ENCODE measurements at places on chromosomes 1 and 21.

DNA sequence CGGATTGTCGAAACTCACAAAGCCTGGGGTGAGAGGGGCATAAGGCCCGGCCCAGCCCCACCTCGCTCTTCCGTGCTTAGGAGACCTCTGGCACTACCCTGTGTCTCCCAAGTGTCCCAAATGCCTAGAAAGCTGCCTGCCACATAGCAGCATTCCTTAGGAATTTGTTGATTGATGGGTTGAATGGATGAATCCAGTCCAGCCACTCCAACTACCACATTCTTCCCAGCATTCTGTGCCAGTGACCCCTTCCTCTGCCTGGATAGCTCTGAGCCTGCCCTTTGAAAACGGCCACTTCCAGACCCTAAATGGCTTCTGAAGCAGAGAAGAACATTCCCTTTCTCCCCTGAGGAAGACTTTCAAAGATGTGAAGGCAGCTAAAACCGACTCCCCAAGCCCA lies 11.5 kb downstream of the CELF3 start:
- DNase-seq = no peak

GRCh38 chr1:12634696-12635202 lies 9.1 kb upstream of the AADACL4 start:
- no peak for DNase-seq

DNA sequence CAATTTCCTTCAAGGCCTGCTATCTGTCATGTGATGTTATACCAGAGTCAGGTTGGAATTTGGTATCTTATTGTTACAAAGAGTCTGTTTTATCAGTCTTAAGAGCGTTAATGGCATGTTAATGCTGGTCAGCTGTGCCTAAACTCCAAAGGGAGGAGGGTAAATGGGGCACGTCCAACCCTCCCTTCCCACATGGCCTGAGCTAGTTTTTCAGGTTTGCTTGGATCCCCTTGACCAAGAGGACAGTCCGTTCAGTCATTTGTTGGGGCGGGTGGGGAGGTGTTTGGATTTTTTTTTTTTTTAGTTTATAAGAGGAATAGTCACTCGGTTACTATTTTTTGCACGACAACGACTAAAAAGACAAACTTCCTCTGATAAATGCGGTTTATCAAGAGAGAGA lies 63.8 kb upstream of the LYST start:
- no peak for DNase-seq

DNA sequence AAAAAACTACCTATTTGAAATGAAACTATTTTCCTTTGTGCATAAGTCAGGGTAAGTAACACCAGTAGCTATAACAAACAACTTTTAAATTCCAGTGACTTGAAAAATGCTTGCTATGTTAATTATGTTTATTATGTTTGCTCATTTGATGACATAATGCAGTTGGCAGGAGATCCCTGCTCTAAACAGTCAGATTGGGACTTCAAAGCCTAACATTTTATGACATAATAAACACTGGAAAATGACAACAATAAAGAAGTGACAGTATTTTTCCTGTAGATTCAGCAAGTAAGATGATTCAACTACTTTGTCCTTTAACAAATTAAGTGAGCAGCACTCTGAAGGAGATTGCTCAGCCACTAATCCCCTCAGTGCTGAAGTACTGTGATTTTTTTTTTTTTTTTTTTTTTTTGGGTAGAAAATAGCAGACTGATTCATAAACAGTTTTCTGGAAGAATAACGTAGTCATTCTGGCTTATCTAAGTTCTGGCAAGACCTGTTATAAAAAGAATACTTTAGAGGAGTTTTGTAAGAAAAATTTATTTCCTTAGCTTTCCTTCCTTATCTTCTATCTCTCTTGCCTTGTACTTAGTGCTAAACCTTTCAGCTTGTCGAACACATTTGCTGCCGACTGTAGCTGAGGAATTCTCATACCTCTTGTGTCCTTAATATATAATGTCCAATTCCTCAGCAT lies 207.2 kb downstream of the PTGER3 start:
- DNase-seq = no peak

GRCh38 chr1:22677931-22678896 lies 25.2 kb downstream of the C1QB start:
- no peak for DNase-seq

- no peak for DNase-seq
These were observed 157.2 kb upstream of the KAZN start for GRCh38 chr1:14441302-14441741.

DNA sequence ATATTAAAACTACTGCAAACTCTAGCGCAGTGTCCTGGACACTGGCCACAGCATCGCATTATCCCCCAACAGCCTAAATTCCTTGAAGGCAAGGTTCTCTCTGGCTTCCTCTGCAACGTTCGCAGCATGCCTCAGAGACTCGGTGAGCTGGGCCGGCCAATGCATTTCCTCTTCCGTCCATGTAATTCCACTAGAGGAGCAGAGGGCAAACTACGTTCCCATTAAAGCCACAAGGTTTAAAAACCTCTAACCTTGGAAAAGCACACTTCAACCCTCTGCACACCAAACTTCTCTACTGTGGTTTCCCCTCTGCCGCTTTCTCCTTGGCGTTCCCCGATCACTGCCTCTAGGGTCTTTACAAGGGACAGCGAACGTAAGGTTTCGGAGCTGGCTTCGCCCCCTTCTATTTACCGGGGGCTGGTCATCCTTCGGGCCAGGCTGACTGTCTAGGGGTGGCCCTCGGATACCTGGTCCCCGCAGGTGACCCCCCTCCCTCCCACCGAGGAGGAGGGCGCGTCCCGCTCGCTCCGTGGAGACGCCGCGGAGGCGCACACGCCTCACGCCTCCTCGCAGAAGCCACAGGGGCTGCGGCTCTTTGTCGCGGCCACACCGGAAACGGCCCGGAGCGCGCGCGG lies 456 bp upstream of the SMYD2 start:
- DNase-seq = peak; percentile 33
